Left hindlimb (tissue), 1 donor: ENCODE measurements at places on chromosomes 13 and 19.

DNA sequence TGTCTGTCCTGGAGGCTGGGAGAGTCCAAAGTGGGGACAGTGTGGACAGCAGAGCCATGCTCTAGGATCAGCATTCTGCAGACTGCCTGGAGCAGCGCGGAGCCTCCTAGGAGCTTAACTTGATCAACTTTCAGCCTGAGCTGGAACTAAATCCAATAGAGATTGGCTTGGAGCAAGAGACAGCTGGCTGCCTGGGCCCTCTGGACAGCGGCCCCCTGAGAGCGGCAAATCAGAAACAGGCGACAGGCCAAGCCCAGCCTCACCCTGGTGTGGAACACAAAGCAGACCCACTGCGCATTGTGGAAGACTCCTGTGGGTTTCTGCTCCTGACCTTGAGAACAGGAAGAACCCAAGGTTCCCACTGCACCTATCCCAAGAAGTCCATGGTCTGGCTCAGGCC, 462.2 kb downstream of the TSHZ3 start:
- DNase-seq, result no peak

DNA sequence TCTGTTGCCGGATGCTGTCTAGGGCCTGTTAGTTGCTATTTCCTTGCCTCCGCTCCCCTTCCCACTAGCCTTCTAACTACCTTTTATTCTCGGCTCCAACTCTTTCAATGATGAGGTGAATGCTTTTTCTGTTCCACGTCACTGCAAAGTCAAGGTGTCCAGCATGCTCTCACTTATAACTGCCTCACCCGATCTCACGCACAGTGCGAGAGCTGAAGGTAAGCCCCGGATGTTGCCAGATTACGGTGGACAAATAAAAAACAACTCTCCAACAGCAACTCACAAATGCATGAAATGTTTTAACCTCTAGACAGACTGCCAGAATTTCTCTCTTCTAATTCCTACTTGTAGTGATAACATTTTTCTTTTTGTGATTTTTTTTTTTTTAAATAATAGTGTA, 169.9 kb downstream of the STK24 start:
- no peak for DNase-seq

DNA sequence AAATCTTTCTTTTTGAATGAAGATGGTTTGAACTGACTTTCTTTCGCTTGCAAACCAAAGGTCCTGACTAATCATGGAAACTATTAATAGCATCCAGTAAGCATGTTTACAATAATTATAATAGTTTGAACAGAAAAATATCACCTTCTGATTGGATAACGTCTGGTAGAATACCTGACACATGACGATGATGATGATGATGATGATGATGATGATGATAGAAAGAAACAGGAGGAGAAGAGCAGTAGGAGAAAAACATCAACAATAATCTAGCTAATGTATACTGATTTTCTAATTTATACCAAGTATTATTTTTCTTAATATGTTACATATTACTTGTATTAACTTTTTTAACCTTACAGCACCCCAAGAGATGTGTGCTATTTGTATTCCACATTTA, 157.5 kb upstream of the SPRY2 start:
- DNase-seq, result no peak

GRCh38 chr13:51800486-51800885, 3.5 kb downstream of the DHRS12 start:
- no peak for DNase-seq

GRCh38 chr13:50463719-50464118, 379.8 kb downstream of the DLEU7 start:
- DNase-seq, result no peak

- DNase-seq, result no peak
Measured at GRCh38 chr13:58004751-58005150, 373.2 kb downstream of the PCDH17 start.

DNA sequence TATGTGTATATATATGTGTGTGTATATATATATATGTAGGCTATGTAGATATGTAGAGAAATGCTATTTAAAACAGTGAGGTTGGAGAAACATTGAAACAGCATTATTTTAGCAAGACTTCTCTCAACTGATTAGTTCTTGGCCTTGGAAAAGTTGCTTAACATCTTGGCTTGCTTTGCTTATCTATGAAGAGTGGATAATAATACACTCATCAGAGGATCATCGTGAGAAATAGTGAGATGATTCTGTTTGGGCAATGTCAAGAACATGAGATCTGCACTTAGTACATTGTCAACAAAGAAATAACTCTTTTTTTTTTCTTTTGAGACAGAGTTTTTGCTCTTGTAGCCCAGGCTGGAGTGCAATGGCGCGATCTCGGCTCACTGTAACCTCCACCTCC, 128.3 kb downstream of the KLF5 start:
- DNase-seq, result no peak

DNA sequence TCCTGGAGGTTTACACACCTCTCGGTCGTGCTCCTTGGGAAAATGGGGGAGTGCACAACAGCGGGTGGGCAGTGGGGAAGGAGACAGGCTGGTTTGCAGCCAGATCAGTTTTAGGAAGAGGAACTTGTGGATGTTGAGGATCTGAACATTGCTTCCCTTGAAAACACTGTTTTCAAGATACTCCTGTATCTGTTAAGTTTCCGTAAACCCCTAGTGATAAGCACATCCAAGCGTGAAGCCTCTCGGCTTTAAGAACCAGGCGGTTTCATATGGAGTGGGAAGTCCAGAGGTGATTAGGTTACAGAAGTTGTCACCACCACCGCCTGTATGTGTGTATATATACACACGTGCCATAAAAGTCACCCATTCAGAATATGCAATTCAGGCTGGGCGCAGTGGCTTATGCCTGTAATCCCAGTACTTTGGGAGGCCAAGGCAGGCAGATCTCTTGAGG, 47.4 kb downstream of the SIPA1L3 start:
- no peak for DNase-seq

DNA sequence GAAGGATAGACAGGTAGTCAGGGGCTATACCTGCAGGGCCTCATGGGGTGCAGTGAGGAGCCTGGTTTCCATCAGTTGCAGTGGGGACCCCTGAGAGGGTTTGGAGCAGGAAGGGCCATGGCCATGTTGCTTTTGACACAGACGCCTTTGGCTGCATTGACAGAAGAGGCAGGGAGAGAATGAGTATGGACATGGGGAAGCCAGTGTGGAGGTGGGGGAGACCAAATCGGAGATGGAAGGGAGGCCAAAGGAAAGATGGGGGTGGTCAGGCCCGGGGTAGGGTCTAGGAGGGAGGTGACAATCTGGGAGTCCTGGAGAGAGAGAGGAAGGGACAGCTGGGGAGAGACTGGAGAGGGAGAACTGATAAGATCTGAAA, 1.3 kb downstream of the HSD11B1L start:
- DNase-seq, result no peak

GRCh38 chr13:113495494-113496210, 5.1 kb upstream of the DCUN1D2 start:
- DNase-seq, result no peak

DNA sequence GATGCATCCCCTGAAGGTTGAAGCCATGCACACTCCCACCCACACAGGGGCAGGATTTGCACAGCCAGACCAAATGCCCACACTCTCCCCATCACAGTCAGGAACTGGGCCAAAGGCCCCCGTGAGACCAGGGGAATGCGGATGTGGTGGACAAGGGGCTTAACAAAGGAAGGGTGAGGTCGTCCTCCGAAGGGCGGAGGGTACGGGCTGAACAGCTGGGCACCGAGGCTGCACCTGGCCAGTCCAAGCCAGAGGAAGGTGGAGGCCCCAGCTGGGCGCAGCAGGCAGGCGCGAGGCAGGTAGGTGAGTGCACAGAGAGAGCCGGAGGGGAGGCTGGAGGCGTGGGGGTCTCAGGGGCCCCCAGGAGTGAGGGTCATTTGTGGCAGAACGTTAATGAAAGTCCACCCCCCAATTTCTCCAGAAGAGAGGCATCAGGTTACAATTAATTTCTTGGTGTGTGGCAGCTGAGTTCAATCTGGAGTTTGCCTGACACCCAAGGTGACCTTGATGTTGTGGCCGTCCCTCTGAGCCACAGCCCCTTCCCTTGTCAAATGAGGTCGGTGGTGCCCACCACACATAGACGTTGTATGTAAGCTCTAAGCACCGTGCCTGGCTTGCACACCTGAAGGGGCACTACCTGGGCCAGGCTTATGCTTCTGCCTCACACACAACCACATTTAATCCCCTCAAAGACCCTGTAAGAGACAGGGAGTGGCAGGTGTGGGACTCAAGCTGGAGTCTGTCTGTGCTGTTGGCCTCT, 2.9 kb downstream of the KLK15 start:
- DNase-seq, result no peak

DNA sequence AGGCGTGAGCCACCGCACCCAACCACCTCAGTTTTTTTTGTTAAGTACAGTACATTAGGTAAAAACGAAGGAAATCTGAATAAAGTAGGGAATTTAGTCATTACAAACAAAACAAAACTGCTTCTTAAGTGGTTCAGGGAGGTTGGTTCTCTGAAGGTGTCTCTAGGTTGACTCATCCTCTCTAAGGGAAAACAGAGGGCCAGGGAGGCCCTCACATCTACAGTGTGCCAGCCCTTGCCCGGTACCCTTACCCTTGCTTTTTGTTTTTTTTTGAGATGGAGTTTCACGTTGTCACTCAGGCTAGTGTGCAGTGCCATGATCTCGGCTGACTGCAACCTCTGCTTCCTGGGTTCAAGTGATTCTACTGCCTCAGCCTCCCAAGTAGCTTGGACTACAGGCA, 17.2 kb upstream of the JUND start:
- DNase-seq, result no peak

GRCh38 chr19:15976836-15977689, 28.3 kb downstream of the OR10H4 start:
- DNase-seq, result no peak

GRCh38 chr13:31982540-31982939, 49.0 kb upstream of the FRY start:
- peak; percentile 38 for DNase-seq

DNA sequence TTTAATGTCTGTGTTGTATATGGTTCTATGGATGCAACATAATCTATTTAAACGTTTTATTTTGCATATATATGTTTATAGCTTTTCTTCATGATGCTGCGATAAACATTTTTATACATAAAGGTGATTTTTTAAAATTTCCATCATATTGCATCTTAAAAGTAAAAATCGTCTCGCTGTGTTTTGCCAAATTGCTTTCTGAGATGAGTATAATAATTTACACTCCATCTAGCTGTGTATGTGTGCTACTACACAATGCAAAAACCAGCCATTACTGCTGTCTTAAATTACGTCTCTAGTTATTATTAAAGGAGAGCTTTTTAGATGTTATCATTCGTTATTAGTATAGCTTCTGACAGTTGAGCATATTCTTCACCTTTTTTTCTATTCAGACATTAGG, 37.2 kb downstream of the METTL21C start:
- no peak for DNase-seq

GRCh38 chr13:107827840-107828549, 387.3 kb downstream of the LIG4 start:
- DNase-seq, result no peak

GRCh38 chr13:65914716-65915115, 1315.4 kb downstream of the PCDH9 start:
- no peak for DNase-seq

DNA sequence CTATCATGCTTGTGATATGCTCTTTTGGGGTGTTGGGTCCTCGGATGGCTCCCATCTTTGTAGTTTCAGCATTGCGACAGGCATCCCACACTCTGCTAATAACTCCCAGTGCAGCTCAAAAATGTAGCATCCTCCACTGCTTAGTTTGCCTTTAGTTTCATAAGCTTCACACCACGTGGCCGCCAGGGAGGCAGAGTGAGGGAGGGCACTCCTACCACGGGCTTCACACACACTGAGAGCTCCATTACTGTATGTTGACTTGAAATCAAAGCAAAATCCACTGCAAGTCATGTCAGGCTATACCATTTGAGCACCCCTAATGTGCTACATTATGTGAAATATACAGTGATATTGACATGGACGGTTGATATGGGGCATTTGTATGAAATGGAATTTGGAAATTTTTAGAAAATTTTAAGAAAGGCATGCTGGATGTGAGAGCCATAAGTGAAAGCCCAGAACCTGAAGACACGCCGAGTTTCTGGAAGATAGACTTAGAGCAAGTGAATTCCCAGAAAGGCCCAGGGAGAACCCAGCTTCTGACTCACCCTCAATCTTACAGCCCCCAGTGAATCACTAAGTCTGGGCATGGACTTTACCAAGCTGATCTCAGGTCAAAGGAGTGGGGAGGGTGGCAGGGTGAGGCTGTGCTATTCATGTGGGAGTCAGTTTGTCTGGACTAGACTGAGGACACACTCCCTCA, 94.1 kb downstream of the HSPH1 start:
- no peak for DNase-seq

DNA sequence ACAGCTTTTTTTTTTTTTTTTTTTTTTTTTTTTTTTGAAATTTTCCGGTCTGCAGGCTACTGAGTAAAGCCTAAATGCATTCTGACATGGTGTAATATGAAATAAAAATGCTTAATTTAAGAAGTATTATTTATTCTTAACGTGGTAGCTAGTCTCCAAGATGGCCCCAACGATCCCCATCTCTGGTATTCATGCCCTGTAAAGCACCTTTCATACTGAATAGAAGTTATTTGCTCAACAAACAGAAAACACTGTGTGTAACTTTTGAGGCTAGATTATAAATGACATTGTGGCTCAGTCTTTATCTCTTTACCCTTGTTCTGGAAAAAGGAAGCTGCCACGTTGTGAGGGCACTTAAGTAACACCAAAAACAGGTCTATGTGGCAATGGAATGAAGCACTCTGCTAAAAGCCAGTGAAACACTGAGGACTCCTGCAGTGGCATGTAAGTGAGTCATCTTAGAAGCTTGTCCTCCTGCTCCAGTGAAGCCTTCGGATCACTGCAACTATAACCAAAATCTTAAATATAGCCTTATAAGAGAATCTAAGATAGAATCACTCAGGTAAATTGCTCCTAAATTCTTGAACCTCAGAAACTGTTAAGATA, 128.7 kb downstream of the UGGT2 start:
- no peak for DNase-seq

- DNase-seq, result no peak
Measured at GRCh38 chr13:91313103-91313502, 34.4 kb upstream of the MIR17HG start.

- DNase-seq, result no peak
Measured at GRCh38 chr19:51158474-51159129, 16.5 kb downstream of the SIGLEC7 start.

DNA sequence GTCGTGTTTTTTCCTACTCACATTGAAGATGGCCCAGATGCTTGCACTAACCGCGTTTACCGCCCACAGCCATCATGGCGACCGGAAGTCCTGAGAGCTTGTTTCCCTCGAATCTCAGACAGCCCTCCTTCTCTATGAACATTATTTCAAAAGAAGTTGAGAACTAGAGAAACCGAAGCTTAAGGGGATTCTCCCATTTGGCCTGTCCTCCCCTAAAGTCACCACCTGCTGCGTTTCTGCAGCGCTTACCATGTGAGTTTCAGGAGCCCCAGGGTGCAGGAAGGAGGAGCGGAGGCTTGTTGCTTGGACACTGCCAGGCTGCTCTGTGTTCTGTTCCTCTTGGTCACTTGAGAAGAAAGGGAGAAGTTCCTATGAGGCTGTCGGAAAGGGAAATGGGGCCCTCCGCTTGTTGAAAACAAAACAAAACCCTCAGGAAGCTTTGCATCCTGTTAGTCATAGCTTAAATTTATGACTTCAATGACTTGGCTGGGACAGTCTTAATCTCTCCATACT, 6.2 kb downstream of the CARD8 start:
- DNase-seq, result peak; percentile 38

GRCh38 chr13:98577836-98578285, 954 bp upstream of the STK24 start:
- no peak for DNase-seq

GRCh38 chr19:44050740-44051649, 841 bp upstream of the ZNF223 start:
- DNase-seq, result peak; percentile 40
